Endothelial cell (in vitro differentiated cells): ENCODE measurements at places on chromosomes 13 and 19. TPM values are rescaled to one million over a fixed set of nuclear protein-coding genes. Genes with fewer than 3 reads are reported as not detected.

GRCh38 chr13:77979721-77980385 lies 61.2 kb upstream of the EDNRB start:
- peaks cover 6% of the 10 kb centered on the region for H3K4me1 ChIP-seq
- no peak overlapping the region for H3K4me3 ChIP-seq
- H3K36me3 ChIP-seq, result no peaks in the 10 kb centered on the region
- H3K27ac ChIP-seq, result no peak overlapping the region
- DNase-seq, result no peak
- H3K27me3 ChIP-seq, result no peaks in the 10 kb centered on the region

GRCh38 chr19:35442091-35442490 lies 6.0 kb upstream of the FFAR2 start:
- no peak overlapping the region for H3K27ac ChIP-seq
- H3K4me1 ChIP-seq, result peaks cover 17% of the 10 kb centered on the region
- H3K27me3 ChIP-seq, result peaks cover 3% of the 10 kb centered on the region
- no peaks in the 10 kb centered on the region for H3K36me3 ChIP-seq
- H3K4me3 ChIP-seq, result no peak overlapping the region

- H3K36me3 ChIP-seq, result peaks cover 22% of the 10 kb centered on the region
- peaks cover 9% of the 10 kb centered on the region for H3K27me3 ChIP-seq
- H3K27ac ChIP-seq, result no peak overlapping the region
Measured at GRCh38 chr19:12921047-12921446, 2.0 kb upstream of the SYCE2 start.

GRCh38 chr13:35597451-35597850 lies 121.0 kb upstream of the MAB21L1 start:
- H3K4me3 ChIP-seq, result no peak overlapping the region
- H3K36me3 ChIP-seq, result no peaks in the 10 kb centered on the region
- H3K27ac ChIP-seq, result no peak overlapping the region
- peaks cover 5% of the 10 kb centered on the region for H3K4me1 ChIP-seq
- DNase-seq, result no peak

DNA sequence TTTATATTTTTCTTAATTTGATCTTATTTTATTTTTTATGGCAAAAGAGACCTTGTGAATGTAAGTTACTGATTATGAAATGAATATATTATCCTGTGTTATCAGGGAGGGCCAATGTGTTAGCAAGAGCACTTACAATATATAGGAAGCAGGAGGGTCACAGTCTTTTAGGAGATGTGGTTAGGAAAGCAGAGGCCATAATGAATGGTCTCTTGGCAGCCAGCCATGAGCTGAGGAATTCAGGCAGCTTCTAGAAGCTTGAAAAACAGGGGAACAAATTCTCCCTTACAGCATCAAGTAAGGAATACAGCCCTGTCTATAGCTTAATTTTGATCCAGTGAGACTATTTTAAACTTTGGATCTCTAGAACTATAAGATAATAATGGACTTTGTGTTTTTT lies 2374.6 kb downstream of the PCDH9 start:
- H3K27me3 ChIP-seq, result no peaks in the 10 kb centered on the region
- no peak overlapping the region for H3K27ac ChIP-seq
- no peaks in the 10 kb centered on the region for H3K36me3 ChIP-seq
- no peaks in the 10 kb centered on the region for H3K4me1 ChIP-seq
- DNase-seq, result no peak

GRCh38 chr19:56978023-56978565 lies 137.6 kb upstream of the PEG3 start:
- DNase-seq, result no peak
- H3K27me3 ChIP-seq, result peaks cover 6% of the 10 kb centered on the region
- H3K27ac ChIP-seq, result no peak overlapping the region

The ADGRE2 gene
- 1.2 TPM for total RNA-seq

DNA sequence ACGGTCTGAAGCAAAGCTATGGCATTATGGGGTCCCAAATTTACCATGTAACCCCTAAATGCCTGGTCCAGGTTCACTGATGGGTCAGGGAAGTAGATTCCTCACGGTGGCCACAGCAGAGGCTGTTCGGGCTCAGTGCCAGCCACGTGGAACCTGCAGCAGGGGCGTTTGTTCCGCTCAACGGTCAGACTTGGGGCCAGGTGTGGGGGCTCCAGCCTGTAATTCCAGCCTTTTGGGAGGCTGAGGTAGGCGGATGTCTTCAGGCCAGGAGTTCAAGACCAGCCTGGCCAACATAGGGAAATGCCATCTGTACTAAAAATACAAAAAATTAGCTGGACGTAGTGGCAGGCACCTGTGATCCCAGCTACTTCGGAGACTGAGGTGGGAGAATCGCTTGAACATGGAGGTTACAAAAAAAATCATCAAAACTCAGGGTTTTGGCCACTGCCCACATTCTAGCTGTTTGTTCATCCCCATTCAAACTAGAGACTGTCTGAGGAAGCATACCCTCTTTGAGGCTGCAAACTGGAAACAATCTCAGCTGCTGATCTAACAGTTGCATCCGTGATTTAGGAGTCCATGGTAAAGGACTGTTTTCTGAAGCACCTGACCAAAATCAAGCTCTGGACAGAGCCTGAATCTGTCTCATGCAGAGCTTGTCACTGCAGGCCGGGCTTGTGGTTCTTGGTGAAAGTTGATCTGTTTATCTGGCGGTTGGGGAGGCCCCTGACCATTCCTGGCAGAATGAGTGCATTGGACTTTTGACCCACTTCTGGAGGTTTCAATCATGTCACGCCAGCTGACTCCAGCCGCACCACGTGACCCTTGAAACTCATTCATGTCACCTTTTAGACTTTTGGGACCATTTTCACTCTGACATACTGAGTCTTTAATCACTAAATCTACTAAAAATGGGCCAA lies 30.2 kb upstream of the ZNF331 start:
- peaks cover 48% of the 10 kb centered on the region for H3K36me3 ChIP-seq
- no peak overlapping the region for H3K4me3 ChIP-seq
- DNase-seq, result no peak

- no peak overlapping the region for H3K4me3 ChIP-seq
- no peak for DNase-seq
- no peaks in the 10 kb centered on the region for H3K27me3 ChIP-seq
- H3K36me3 ChIP-seq, result peaks cover 36% of the 10 kb centered on the region
- H3K4me1 ChIP-seq, result peaks cover 3% of the 10 kb centered on the region
Measured at GRCh38 chr19:10142701-10143375, 23.1 kb upstream of the EIF3G start.

DNA sequence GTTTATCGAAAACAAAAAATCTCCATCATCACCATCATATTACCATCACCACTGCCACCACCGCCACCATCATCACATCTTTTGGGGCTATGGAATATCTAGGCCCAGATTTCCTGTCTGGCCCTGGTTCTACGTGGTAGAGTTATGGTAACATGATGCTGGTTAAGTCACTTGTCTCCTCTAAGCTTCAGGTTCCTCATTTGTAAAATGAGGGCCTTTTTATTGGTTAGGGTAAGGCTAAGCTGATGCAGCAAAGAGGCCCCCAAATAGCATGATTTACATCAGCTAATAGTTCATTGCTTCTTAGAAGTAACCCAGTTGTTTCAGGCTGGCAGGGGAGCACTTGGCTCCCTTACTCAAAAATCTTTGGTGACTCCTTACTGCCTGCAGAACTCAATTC lies 37.9 kb downstream of the PCDH8 start:
- H3K27ac ChIP-seq, result no peak overlapping the region
- DNase-seq, result no peak
- no peaks in the 10 kb centered on the region for H3K27me3 ChIP-seq
- H3K36me3 ChIP-seq, result no peaks in the 10 kb centered on the region

The SLC7A10 gene
- total RNA-seq, result 4.4 TPM

The TEAD2 gene
- total RNA-seq, result 167 TPM

GRCh38 chr13:106047859-106048258 lies 487.6 kb downstream of the EFNB2 start:
- H3K36me3 ChIP-seq, result no peaks in the 10 kb centered on the region
- H3K4me1 ChIP-seq, result no peaks in the 10 kb centered on the region
- no peak overlapping the region for H3K4me3 ChIP-seq
- DNase-seq, result no peak
- H3K27ac ChIP-seq, result no peak overlapping the region
- no peaks in the 10 kb centered on the region for H3K27me3 ChIP-seq

DNA sequence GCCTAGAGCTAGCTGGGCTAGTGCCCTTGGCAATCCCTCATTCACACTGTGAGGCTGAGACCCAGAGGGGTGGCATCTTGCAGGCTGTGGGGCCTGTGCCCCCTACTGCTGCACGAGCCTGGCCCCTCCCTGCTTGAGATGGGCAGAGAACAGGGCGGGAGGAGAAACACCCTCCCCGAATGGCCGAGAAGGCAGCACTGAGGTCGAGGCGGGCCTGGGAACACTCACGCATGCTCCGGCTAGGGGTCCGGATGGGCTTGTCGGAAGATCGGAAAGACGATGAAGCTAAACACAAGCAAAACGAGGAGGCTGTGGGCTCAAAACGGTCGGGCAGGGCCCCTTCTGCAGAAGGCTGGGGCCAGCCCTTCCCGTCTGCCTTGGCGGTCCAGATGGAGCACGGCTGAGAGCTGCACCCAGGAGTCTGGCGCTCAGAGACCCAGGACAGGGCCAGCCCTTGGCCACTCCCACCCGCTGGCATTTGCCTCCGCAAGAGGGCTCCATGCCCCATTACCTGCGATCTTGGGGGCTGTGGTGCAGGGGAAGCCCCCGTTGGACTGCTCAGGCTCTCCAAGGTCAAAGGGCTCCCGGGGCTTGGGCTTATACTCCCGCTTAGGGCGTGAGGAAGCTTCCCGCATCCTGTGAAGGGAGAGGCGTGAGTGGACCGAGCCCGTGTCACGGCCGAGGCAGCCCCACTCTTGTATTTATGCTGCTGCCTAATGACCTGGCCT lies 18.9 kb downstream of the MPND start:
- H3K27ac ChIP-seq, result no peak overlapping the region
- peaks cover 10% of the 10 kb centered on the region for H3K27me3 ChIP-seq
- no peaks in the 10 kb centered on the region for H3K4me1 ChIP-seq

The SIAH3 gene
- total RNA-seq, result 0.08 TPM

GRCh38 chr13:95269756-95270155 lies 31.5 kb downstream of the ABCC4 start:
- H3K27ac ChIP-seq, result no peak overlapping the region
- peaks cover 18% of the 10 kb centered on the region for H3K4me1 ChIP-seq
- H3K4me3 ChIP-seq, result no peak overlapping the region
- H3K27me3 ChIP-seq, result peaks cover 11% of the 10 kb centered on the region
- peaks cover 29% of the 10 kb centered on the region for H3K36me3 ChIP-seq
